SW 1271 (cell line): ENCODE measurements at places on chromosomes 16 and 17.
A peak's percentile ranks its signal among the peaks of the same experiment; 100 is the strongest.

DNA sequence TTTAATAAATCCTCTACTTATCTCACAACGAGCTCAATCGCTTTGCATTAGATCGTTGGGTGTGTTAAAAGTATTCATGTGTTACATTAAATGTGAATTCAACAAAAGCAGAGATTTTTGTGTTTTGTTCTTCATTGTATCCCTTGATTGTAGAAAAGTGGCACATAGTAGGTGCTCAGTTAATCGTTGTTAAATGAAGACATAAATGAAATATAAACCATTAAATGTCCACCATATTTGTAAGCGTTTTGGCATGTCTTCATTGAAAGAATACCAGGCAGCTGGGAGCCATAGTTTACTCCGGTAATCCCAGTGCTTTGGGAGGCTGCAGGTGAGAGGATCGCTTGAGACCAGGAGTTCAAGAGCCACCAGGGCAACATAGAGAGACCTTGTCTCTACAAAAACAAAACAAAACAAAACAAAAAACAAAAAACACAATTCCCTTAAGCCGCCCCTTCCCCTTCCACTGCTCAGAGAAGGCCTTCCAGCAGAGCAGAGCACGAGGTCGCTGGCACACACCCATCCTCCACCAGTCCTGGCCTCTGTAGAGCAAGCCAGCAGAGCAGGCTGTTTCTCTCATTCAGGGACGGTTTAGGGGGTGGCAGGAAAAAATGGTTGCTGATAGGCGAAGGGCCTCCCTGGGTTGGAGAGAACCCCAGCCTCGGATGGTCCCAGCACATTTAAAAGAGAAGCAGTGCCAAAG lies 673 bp upstream of the CHD9 start:
- DNase-seq = no peak

DNA sequence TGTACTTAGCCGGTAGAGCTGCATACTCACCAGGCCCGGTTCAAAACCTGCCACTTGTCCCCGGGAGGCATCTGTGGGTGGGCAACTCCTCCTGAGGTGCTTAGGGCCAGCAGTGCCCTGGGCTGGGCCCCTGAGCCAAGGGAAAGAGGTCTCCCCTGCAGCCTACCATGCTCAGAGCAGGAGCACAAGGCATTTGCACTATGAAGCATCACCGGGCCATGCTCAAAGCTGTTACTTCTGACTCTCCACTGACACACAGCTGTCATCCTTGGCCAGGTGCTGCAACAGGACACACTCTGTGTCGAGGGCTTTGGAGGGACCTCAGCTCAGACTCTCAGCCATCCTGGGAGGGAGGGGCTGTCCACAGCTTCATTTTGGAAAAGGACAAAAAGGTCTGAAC lies 37.2 kb downstream of the SLC38A8 start:
- DNase-seq = no peak

DNA sequence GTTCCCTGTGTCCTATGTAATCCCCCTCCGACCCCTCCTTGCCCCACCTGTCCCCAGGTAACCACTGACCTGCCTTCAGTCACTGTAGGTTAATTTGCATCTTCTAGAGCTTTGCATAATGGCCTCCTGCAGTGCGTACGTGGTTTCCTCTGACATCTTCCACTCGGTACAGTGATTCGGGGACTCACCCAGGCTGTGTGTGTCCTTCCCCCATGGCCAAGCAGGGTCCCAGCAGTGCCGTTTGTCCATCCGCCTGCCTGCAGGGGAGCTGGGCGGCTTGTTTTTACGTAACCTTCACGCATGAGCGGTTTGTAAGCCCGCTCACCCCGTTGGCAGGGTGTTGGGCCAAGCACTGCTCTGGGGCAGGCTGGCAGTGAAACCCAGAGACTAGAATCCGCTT lies 7.9 kb downstream of the MAPK8IP3 start:
- no peak for DNase-seq

GRCh38 chr17:66904760-66905624 lies 59.5 kb upstream of the CACNG4 start:
- DNase-seq = no peak

DNA sequence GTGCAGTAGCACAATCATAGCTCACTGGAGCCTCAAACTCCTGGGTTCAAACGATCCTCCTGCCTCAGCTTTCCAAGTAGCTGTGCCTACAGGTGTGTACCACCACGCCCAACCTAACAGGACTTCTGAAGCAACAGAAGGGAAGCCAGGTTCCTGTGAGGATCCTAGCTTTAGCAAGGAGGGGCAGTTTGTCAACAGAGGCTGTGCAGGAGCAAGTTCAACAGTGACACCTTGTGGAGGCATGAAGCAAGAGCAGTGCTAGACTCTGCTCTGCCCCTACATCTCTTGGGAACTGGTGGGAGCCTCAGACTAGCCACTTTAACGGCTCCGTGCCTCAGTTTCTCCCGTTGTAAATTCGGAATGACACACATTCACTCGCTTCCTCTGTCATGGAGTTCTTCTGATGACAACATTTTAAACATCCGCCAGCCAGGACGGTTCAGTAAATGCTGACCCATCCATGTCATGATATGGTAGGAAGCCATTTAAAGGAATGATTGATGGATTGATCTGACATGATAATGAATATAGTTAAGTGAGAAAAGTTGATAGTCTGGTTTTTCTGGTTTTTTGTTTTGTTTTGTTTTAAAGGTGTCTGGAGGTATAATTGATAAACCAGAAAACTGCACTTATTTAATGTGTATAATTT lies 218.7 kb downstream of the MRTFB start:
- DNase-seq = peak; percentile 1

DNA sequence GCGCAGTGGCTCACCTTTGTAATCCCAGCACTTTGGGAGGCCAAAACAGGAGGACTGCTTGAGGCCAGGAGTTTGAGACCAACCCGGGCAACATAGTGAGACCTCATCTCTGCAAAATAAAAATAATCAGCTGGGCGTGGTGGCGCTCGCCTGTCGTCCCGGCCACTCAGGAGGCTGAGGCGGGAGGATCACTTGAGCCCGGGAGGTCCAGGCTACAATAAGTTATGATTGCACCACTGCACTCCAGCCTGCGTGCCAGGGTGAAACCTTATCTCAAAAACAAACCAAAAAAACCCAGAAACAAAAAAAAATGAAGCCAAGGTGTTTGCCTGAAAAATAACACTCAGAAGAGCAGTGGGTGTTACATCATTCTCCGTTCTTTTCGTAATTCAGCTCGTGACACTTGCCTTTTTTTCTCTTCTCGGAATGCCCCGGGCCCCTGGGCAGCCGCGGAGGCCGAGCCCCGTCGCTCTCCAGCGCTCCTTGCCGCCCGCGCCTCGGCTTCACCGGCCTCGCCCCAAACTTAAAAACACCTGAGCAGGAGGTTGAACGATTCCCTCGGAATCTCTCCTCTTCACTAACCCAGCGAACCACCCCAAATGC lies 17.0 kb downstream of the PRCD start:
- no peak for DNase-seq

DNA sequence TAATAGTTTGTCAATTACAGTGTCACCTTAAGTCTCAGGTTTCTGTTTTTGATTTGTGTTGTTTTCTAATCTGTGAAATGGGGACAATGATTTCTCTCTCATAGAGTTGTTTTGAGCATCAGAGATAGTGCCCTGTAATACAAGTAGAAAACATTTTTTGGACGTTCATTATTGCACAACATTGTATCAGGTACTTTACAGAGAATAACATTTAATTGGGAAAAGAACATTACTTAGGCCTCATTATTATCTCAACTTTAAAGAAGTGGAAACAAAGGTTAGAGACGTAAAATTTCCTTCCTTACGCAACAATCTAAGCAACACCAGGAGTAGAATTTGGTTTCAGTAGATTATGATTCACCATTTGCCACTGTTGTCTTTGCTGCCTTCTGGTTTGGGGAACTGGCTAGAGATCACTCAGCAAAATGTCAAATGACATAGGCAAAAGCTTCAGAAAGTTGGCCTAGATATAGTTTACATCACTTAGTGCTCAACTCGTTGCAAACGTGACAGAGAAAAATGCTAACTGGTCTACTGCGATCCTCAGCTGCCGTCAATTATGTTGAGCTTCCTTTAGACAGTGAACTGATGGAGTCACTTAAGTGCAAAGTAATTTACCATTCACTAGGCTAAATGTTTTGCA lies 1026.8 kb downstream of the CDH11 start:
- no peak for DNase-seq

GRCh38 chr17:70687421-70687820 lies 518.1 kb downstream of the KCNJ2 start:
- no peak for DNase-seq

DNA sequence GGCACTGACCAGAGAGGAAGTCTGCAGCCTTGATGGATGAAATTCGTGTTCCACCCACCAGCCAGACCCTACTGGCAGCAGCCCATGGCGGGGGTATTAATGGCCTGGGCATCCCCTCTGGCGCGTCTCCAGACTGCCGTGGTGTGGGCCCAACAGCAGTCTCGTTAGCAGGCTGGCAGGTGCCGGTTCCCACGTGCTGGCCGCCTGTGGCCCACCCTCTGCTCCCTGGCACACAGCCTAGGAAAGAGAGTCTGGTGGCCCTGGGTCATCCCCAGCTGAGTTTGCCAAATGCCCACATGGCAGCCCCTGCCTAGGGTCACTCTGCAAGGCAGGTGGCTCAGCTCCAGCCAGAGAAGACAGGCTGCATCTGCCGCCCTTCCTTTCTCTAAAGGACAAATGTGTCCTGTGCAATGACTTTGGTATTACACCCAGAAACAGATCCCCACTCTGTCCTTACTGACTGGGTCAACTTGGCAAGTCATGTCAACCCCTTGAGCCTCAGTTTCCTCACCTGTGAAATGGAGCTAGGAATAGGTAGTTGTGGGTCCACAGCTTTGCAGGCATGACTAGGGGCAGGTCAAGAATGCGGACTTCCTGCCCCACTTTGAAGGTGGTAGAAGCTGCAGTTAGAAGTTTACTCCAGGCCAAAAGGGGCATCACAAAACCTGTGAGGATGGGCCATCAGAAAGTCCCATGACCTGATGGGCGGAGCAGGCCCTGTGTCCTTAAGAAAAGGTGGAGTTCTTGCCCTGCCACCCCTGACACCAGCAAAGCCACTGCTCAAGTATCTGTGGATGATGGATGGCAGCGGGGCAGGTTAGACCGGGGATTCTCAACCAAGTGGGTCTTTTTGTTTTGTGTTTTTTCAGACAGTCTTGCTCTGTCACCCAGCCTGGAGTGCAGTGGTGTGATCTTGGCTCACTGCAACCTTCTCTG lies 76.6 kb downstream of the ABCC6 start:
- DNase-seq = no peak

DNA sequence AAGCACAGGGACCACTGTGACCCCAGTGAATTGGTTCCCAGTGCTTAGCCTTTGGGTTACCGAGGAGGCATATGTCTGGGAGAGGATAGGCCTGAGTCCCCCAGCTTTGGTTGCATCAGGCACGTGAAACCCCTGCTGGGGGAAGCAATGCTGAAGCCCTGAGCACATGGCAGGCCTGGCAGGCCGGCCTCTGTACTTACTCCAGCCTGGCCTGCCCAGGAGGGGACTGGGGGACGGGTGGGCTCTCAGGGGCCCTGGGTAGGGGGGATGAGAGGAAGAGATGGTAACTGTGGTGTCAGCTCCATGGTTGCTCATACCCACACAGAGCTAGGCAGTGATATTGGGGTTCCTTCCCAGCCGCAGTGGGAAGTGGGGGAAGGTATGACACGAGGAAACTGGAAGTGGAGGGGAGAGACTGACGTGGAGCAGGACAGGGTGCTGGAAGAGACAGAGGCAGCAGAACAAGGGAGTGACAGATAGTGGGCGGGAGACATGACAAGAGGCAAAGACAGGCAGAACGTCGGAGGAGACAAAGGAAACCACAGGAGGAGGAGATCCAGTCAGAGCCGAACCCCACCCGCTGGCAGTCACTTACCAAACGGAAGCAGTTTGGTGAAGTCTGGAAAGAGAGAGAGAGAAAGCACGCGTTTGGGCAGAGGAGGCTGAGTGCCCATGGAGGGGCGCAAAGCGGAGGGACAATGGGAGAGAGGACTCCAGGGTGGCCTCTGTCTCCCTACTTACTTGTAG lies 9.1 kb downstream of the TMEM208 start:
- no peak for DNase-seq

GRCh38 chr16:5187402-5187952 lies 89.9 kb upstream of the EEF2KMT start:
- DNase-seq = no peak

GRCh38 chr17:82424001-82424862 lies 5.8 kb upstream of the OGFOD3 start:
- DNase-seq = no peak

DNA sequence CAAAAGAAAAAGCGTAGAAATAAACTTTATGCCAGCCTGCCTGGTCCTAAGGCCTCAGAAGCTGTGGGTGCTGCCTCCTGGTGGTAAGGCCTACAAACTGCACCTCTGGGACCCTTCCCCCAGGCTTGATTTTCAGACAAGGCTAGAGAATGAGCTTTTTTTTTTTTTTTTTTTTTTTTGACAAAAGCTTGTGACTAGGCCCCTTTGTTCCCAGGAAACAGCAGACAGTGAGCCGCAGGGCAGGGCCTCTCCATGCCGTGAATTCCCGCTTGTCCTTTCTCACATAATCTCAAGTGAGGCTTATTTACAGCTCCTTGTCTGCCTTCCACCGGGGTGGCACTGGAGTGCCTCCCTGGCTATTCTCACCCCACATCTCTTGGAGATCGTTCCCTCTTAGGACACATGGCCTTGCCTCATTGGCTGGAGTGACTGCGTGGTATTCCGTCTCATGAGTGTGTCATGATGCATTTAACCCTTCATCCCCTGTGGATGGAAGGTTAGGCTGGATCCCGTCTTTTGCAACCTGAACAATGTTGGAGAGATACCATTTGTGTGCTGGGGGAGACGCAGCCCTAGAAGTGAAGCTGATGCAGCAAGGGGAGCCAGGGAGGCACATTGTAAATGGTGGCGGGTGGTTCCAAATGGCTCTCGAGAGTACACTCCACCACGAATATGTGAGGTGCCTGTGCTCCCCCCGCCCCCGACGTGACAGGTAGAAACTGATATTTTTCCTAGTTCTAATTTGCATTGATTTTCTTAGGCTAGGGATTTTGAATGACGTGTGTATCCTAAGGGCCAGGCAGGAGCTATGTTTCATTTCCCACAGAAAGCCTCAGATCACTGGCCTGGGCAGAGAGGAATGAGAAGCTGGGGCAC lies 49.6 kb downstream of the USP22 start:
- peak; percentile 68 for DNase-seq

DNA sequence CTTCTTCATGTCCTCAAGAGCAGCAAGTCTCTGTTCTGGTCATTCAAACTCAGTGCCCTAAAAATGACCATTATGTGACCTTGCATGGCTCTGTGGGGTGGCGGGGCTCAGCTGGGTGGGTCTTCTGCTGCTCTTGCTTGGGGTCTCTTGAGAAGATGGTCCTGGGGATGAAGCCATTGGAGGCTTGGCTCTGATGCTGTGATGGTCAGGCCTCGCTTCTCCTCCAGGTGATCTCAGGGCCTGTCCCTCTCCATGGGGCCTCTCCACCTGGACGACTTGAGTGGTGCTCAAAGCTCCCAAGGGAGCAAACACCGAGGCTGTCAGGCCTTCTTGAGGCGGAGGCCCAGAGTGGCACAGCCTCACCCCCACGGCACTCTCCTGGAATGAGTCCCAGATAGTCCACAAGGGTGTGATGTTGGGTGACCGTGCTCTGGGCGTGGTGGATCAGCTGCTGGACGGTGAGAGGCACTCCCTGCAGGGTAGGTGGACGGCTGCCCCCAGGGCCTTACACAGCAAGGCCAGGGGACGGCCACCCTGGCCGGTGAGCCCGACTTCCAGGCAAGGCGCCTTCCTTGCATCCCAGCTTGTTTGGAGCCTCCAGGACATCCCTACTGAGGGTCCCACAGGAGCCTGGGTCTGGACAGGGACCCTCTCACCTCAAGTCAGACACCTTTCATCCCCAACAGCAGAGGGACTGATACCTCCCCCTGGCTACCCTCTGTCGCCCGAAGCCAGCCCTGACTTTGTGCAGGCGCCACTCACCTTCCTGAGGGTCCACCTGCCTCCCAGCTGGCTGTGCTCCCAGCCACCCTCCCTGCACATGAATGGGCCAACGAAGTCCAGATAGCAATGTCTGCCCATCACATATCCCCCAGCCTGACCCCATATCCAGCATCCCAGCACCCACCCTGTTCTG lies 48.7 kb downstream of the USP22 start:
- no peak for DNase-seq
